ENCODE measurements at places on chromosomes 1 and 21. TPM values are rescaled to one million over a fixed set of nuclear protein-coding genes. Genes with fewer than 3 reads are reported as not detected.

The CHI3L1 gene
- not detected for total RNA-seq

The PTPN22 gene
- total RNA-seq, result 42.6 TPM

GRCh38 chr1:6243993-6244392 is at the start of gene HES3:
Gene HES3 (plus strand): TSS chr1:6244179. CDS start chr1:6244366, 187 bp downstream.
- DNase-seq, result no peak
- H3K27ac ChIP-seq, result no peak within 1 kb of the TSS
- peaks cover 5% of the 10 kb centered on the region for H3K36me3 ChIP-seq
- H3K4me1 ChIP-seq, result peaks cover 13% of the 10 kb centered on the region

GRCh38 chr21:32348604-32349332 is 44.0 kb downstream of the URB1 start:
- DNase-seq, result no peak
- H3K4me3 ChIP-seq, result no peak overlapping the region
- H3K4me1 ChIP-seq, result peaks cover 3% of the 10 kb centered on the region
- peaks cover 6% of the 10 kb centered on the region for H3K36me3 ChIP-seq

GRCh38 chr1:205171369-205171768 is 40.1 kb downstream of the DSTYK start:
- DNase-seq, result no peak
- H3K27me3 ChIP-seq, result no peaks in the 10 kb centered on the region
- peaks cover 11% of the 10 kb centered on the region for H3K36me3 ChIP-seq
- H3K4me3 ChIP-seq, result peak overlapping the region; percentile 71

- H3K27ac ChIP-seq, result no peak overlapping the region
- DNase-seq, result no peak
- peaks cover 2% of the 10 kb centered on the region for H3K4me1 ChIP-seq
- H3K36me3 ChIP-seq, result no peaks in the 10 kb centered on the region
These were observed 40.8 kb upstream of the C1orf174 start for GRCh38 chr1:3940754-3941345.

DNA sequence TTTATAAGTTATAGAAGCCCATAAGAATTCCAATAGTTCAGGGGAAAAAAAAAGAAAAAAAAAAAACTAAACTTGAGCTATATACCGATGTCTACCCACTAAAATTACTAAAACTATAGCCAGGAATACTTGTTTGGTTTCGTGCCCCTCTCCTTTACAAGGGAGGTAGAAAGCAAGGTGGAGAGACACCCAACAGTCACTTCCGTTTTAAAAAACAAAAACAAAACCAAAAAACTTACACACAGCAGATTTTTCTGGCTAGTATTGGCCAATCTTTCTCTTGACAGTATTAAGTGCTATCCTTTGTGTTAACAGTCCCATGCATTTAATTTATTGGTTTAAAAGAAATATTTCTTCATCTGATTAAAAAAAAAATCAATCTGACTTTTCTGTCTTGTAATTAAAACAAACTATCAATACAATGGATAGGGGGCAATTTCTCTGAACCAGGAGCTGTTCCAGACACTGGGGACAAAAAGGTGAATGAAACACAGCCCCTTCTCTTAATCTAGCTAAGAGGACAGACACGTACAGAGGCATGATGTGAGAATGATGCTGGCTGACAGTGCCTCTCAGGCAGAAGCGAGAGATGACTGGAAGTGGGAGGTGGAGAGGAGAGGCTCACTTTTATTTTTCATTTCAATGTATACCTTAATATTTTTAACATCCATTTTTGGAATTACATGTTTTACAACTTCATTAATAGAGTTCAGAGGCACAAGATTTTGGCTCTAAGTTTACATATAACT is 214.8 kb downstream of the RERE start:
- H3K4me1 ChIP-seq, result peaks cover 18% of the 10 kb centered on the region
- no peak for DNase-seq
- H3K4me3 ChIP-seq, result peak overlapping the region; percentile 73
- H3K27me3 ChIP-seq, result no peaks in the 10 kb centered on the region
- H3K27ac ChIP-seq, result peak overlapping the region; percentile 74
